ENCODE measurements at places on chromosomes 7 and 10.

DNA sequence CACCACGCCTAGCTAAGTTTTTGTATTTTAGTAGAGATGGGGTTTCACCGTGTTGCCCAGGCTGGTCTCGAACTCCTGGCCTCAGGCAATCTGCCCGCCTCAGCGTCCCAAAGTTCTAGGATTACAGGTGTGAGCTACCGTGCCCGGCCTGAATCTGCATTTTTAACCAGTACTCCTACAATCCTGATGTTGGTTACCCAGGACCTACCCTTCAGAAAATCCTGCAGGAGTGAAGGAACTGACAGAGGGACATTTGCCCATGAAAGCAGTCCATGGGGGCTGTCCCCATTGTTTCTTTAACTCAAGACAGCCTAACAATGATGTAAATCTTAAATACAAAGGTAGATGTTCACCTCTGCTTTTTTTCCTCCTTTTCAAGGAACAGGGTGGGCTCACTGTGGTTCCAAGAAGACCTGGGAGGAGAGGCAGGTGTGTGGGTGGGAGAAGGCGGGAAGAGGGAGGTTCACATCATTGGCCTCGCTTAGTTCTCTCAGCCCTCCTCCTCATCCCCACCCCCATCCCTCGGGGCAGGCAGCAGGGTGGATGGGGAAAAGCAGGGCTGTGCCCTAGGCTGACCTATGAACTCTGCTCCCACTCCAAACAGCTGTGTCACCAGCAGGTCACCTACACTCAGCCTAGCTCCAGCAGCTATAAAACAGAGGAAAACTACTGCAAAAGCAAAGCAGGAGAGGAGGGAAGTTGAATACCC, 13.5 kb downstream of the LRRC20 start:
- no peak for DNase-seq

DNA sequence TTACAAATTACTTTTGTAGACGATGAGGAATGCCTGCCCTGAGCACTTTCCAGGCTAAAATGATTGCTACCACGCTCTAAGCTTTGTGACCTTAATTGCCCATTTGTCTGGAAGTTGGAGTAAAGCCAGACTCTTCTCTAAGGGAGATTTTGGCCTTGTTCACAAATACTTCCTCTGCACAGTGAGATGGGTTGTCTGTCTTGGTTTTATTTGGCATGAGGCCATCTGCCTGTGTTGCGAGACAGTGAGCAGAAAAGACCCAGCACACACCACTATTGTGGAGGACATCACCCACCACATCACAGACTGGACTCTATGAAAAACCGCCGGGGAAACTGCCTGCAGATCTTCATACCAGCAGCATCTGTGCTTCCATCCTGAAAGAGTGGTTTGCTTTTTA, 138.4 kb downstream of the BICC1 start:
- no peak for DNase-seq

DNA sequence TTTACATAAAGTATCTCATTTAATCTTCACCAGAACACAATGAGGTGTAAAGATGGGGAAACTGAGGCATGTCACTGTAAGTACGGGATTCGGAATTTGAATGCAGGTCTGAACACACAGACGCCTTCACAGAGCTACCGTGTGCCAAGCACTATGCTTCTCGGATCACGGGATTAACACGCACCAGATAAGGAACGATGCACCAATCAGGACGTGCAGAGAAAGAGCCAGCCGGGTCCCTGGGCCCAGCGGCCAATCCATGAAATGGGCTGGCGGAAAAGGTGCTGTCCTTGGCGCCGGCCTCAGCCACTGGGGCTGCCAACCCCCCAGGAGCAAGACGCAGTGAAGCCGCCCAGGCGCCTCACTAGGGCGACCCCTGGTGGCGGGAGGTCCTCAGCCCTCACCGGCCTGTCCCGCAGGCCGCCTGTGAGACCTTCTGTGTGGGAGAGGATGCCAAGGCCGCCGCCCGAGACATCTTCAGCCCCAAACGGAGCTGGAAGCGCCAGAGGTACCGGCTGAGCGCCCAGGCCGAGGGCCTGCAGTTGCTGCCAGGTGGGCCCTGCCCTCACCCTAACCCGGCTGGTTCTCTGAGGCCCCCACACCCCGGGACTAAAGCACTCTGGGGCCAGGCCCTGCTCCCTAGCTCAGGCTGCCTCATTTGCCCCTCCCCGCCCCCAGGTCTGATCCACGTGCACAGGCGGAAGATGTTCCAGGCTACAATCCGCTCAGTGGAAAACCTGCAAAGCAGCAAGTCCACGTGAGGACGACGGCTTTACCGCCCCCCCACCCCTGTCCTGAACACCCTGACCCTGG, 15.6 kb downstream of the ATG9B start:
- DNase-seq: no peak

DNA sequence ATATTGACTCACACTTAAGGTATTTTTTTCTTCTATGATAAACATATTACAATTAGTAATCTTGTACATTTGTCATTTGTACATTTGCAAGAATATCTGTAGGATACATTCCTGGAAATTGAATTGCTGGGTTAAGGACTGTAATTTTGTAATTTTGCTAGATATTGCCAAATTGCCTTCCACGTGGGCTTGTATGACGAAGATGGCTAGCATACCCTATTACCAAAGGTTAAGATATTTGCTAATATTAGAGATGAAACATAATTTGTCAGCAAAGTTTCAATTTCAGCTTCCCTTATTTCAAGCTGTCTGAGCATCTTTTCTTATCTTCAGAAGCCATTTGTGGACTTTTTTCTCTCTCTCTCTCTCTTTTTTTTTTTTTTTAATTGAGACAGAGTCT, 1.0 kb upstream of the LYZL2 start:
- no peak for DNase-seq

- DNase-seq: no peak
These were observed 453.4 kb upstream of the NFE2L3 start for GRCh38 chr7:25698451-25699113.

DNA sequence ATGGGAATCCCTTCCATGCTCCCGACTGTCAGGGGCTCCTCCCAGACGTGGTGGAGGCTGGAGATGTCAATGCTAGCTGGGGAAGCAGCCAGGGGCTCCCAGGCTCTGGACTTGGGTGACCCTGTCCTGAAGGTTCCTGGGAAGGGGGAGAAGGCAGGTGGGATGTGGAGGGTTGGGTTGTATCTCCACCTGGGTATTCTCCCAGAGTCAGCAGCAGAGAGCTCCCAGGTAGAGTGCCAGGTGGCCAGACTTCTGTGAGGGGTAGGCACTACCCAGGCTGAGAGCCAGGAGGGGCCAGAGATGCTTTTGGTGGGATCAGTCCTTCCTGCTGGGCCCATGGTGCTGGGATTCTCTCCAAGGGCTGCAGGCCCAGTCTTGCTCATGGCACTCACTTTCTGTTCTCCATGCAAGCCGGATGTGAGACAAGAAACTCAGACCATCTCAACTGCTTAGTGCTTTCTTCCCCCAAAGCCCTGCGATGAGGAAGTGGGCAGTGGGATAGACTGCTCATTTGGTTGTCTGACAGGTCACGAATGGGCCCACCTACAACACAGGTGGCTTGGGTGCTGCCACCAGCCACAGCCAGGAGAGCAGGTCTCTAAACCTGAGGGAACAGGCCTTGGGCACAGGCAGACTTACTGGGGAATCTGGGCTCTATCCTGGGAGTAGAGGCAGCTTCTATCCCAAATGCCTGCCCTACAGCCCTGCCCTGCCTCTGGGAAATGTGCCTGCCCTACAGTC, 52.5 kb upstream of the CAMK2B start:
- DNase-seq: no peak

- DNase-seq: no peak
These were observed 42.3 kb upstream of the PNLIPRP3 start for GRCh38 chr10:116385311-116385710.

DNA sequence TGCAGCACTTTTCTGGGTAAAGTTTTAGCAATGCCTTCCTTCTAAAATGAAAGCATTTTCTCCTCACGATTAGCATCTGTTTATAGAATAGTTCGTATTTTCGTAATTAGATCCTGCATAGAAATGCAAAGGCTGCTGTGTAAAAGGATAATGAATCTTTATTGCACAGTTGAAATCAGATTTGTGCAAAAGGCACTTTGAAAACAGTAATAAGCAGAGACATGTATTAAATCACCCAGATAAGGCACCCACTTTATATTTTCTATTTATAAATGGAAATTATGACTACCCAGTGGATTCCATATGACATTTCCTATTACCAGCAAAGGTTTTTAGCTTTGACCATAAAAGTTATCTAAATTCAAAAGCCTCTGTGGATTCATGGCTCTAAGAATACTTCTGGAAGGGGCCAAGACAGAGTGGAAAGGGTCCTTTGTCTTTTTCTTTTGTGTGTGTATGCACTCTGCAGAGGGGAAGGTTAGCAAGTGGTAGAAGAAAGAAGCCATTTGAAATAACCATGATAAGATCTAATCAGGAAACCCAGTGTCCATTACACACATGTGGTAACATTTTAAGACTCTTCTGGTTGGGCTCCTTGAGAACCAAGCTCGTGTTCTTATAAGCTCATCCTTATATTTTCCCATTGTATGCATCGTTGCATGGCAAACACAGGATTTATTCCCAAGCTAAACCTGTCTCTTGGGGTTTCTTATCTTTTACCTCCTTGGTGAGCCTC, 612.1 kb downstream of the AUTS2 start:
- no peak for DNase-seq

Measured in NCI-H1436 treated with DMSO at 0.1 percent for 48 hours (cell line).